LHCN-M2 (cell line): ENCODE measurements at places on chromosomes 13 and 19. TPM values are rescaled to one million over a fixed set of nuclear protein-coding genes. Genes with fewer than 3 reads are reported as not detected.

The LINGO3 gene
- not detected in 2 replicates for total RNA-seq

The MTUS2 gene
- not detected in 2 replicates for total RNA-seq

The MARK4 gene
- total RNA-seq, result 11.0 and 15.5 TPM in 2 replicates

The ZNF433 gene
- 4.1 and 5.7 TPM in 2 replicates for total RNA-seq

- DNase-seq, result no peak
Measured at GRCh38 chr13:59587030-59587429, 576.7 kb downstream of the DIAPH3 start.

DNA sequence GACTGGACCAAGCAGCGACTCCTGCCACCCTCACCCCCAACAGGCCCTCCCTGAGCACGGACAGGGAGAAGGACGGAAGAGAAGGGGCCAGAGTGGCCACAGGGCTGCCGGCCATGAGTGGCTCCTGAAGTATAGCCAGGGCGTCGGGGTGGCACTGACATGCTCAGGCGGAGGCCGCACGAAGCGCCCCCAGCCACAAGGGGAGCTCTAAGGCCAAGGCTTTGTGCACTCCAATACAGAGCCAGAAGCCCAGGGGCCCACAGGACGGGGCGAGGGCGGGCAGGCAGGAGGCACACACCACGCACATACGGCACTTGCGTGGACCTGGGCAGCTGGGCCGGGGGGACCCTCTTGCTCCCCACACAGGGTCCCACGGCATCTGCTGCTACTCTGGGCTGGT lies 52.0 kb downstream of the KLF2 start:
- no peak for DNase-seq

DNA sequence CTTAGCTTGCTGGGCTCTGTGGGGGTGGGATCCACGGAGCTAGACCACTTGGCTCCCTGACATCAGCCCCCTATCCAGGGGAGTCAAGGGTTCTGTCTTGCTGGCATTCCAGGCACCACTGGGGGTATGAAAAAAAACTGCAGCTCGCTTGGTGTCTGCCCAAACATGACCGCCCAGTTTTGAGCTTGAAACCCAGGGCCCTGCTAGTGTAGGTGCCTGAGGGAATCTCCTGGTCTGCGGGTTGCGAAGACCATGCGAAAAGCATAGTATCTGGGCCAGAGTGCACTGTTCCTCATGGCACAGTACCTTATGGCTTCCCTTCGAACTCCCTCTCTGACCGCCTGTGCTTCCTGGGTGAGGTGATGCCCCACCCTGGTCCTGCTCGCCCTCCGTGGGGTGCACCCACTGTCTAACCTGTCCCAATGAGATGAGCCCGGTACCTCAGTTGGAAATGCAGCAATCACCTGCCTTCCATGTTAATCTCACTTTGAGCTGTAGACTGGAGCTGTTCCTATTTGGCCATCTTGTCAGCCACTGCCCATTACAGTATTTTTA lies 120.8 kb upstream of the TNFSF11 start:
- DNase-seq, result no peak

DNA sequence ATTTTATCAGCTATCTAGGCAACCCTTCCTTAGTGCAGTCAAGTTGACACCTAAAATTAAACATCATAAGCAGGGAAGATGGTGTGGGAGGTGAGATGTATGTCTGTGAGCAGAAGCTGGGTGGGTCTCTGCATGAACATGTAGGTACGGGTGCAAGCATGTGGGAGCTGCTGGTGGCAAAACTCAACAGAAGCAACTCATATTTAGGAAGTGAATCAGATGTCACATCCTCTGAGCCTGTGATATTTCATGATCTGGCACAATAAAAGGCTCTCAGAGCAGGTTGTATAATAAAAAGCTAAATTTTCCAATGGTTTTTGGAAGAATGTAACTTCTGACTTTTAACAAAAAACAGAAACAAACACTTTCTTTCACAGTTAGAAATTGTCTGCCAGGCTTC lies 44.4 kb downstream of the C1QTNF9 start:
- no peak for DNase-seq

GRCh38 chr19:27794494-27795042 lies 1418.4 kb downstream of the UQCRFS1 start:
- peak; percentile 43 for DNase-seq

DNA sequence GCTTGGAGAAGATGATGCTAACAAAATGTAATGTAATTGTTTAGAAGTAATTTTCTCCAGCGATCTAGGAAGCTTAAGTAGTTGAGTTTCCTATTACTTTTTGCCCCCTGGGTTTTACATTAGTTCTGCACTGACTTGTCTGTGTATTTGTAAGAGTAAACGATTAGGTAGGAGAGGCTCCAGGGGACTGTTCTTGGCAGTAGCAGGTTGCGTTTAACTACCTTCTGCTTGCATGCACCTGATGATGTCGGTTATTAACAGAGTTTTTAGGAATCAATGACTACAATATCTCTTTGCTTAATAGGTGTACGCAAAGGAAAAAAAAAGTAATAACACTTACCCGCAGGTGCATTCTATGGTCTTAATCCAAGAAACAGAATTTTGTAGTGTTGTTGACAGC lies 18.3 kb upstream of the UGGT2 start:
- no peak for DNase-seq
